ENCODE measurements at places on chromosomes 1 and 21.

DNA sequence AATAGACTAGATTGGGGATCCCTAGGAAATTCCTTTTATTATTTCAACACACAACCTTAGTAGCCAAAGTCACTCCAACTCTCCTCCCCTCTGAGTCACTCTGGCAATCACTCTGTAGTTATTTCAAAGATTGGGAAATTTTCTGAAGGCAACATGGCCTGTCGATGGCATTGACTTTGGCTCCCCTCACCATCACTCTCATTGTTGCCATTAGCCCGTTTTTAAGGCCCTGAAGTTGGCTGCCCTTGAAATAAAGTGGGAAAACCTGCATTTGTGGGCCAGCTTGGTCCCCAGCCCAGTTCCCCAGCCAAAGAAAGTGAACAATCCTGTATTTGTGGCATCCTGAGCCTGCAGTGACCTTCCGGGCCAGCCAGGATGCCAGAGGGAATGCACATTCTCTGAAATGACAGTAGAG, 52.5 kb downstream of the CDC7 start:
- no peak for DNase-seq

GRCh38 chr1:226552061-226552460, 3.5 kb downstream of the STUM start:
- no peak for DNase-seq

- no peak for DNase-seq
Measured at GRCh38 chr1:60540141-60540540, 466.6 kb upstream of the C1orf87 start.

DNA sequence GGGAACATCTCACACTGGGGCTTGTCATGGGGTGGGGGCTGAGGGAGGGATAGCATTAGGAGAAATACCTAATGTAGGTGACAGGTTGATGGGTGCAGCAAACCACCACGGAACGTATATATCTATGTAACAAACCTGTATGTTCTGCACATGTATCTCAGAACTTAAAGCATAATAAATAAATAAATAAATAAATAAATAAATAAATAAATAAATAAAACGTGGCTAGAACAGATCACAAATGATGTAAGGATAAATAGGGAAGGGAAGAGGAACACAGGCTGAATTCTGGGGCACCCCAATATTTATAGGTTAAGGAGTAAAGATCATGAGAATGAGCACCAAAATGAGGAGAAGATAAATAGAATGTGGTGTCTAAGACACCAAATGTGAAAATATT, 592.2 kb downstream of the AMY1C start:
- no peak for DNase-seq

DNA sequence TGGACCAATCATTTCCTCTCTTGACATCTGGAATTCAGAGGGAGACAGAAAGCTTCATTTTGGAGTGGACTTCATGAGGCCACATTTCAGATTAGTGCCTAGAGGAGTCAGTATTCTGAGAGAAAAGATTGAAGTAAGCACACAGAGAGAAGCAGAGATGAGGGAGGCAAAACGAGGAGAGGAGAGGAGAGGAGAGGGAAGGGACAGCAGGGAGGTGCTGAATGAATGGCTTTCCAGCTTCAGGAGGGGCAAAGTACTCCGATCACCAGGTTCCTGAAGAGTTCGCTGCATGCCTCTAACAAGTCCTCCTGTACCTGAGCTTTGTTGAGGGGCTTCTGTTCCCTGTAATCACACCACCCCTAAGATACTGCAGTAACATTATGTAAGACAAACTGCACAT, 76.0 kb downstream of the NRIP1 start:
- DNase-seq, result no peak

- no peak for DNase-seq
Measured at GRCh38 chr1:161531986-161532643, 7.8 kb downstream of the HSPA6 start.

DNA sequence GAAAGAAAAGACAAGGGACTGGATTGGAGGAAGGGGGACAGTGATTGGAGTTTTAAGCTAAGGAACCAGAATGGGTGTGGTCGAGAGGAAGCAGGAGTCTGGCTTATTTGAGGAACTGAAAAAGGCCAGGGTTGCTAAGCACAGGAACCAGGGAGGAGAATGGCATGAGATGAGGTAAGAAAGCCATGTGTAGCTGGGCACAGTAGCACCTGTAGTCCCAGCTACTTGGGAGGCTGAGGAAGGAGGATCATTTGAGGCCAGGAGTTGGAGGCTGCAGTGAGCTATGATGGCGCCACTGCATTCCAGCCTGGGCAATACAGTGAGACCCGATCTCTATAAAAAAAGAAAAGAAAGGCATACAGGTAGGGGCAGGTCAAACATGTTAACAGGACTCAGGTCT, 8.1 kb upstream of the KHDRBS1 start:
- DNase-seq, result no peak

GRCh38 chr1:239006276-239006675, 380.1 kb upstream of the CHRM3 start:
- DNase-seq, result no peak

GRCh38 chr1:17314491-17314971, 6.5 kb downstream of the PADI4 start:
- no peak for DNase-seq

DNA sequence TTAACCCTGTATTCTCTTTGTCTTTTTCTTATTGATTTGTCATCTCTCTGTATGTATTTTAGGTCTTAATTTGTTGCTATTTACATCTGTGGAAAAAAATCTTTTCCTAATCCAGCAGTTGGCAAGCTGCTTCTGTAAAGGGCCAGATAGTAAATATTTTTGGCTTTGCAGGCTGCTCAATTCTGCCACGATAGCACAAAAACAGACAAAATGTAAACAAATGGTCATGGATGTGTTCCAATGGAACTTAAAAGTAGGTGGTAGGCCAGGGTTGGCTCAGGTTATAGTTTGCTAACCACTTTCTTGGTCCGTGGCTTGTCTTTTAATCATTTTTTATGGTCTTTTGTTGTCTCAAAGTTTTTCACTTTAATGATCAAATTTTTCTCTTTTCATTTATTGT, 371.8 kb downstream of the HHAT start:
- DNase-seq, result no peak

- no peak for DNase-seq
Measured at GRCh38 chr1:156076609-156077429, 5.4 kb downstream of the MEX3A start.

- no peak for DNase-seq
Measured at GRCh38 chr1:4010284-4010683, 110.2 kb upstream of the C1orf174 start.
